ENCODE measurements at places on chromosomes 2 and 18.
A peak's percentile ranks its signal among the peaks of the same experiment; 100 is the strongest.

- no peak for DNase-seq
Measured at GRCh38 chr2:47232738-47233415, 77.8 kb upstream of the STPG4 start.

- DNase-seq: no peak
Measured at GRCh38 chr2:3662239-3662638, 4.2 kb downstream of the ALLC start.

GRCh38 chr2:43255296-43255910 is 29.0 kb upstream of the ZFP36L2 start:
- no peak for DNase-seq

DNA sequence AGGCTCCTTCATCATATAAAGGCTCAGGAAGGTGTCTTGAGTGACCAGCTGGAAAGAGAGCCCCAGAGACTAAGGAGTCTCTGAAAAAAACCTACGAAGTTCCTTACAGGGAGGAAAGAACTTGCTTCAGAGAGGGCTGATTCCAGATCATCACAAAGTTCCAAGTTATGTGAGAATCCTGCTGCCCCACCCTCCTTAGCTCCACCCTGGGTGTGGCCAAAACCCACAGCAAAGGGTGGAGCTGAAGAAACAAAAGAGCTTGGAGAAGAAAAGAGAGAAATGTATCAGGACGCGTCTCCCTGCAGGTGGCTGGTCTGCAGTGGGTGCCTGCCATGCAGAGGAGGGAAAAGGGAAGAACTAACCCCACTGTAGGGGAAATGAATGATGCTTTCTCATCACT is 32.8 kb upstream of the ZNF396 start:
- DNase-seq: no peak

GRCh38 chr18:37662546-37663339 is 97.1 kb upstream of the CELF4 start:
- no peak for DNase-seq

DNA sequence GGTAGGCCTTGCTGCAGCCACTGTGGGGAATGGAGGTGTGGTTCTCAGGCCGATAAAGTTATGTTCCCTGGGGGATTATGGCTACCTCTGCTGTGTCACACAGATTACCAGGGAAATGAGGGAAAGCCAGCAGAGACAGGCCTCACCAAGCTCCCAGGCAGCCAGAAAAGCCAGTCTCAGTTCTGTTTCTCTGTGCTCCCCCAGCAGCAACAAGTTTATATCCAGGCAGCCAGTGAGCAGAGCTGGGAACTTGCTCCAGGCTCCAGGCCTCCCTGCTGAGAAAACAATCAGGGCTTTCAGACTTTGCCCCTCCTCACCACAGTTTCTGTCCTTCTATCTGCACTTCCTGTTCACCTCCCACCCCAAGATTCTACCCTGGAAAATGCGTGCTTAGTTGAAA is 596.6 kb upstream of the GYPC start:
- no peak for DNase-seq

DNA sequence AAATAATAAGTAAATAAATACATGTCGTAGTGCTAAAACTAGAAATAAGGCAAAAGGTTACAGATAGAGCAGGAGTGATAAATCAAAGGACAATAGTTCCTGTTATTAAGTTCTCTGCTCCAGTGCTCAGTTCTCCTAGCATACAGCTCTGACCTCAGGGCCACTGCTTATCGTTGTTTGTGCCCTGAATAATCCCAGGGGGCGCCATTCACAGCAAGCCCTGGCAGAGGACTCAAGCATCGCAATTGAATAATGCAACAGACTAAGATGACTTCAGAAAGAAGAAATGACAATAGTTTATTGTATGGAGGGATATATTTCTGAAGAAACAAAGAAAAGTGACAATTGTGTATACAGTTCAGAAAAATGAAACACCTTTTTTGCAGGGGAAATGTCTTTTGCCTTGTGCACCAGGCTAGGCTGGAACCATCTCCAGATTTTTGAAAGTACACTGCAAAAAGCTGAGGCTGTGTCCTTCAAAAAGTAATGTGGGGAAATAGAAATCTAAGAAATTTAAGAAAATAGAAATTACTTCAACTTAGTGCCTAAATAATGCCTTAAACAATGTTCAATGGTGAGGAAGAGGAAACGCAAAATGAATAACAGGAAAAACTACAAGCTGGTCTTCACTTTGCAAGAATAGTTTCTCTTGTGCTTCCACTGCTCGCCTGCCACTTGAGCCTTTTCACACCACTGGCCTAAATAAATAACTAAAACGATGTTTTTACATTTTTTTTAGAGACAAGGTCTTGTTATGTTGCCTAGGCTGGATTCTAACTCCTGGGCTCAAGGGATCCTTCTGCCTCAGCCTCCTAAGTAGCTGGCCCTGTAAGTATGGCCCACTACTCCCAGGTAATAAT is 19.0 kb upstream of the CCNYL1 start:
- DNase-seq: peak; percentile 35

DNA sequence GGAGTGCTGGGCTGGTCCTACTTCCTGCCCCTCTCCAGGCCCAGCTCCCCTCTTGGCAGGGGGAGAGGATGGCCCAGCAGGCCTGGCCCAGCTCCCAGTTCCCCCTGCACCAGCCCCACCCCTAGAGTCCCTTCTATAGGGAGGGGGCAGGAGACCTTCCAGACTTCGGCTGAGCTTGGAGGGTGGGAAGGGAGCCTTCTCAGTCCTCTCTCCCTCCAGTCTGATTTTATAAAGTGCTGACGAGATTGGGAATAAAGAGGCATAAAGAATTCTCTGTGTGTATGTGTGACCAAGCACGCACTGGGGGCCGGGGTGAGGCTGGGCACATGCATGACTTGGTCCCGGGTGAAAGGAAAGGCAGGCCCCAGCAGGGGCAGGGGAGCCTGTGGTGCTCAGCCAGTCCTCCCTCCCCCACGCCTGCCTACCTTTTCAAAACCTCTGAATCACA is 5.1 kb downstream of the CHPF start:
- no peak for DNase-seq

DNA sequence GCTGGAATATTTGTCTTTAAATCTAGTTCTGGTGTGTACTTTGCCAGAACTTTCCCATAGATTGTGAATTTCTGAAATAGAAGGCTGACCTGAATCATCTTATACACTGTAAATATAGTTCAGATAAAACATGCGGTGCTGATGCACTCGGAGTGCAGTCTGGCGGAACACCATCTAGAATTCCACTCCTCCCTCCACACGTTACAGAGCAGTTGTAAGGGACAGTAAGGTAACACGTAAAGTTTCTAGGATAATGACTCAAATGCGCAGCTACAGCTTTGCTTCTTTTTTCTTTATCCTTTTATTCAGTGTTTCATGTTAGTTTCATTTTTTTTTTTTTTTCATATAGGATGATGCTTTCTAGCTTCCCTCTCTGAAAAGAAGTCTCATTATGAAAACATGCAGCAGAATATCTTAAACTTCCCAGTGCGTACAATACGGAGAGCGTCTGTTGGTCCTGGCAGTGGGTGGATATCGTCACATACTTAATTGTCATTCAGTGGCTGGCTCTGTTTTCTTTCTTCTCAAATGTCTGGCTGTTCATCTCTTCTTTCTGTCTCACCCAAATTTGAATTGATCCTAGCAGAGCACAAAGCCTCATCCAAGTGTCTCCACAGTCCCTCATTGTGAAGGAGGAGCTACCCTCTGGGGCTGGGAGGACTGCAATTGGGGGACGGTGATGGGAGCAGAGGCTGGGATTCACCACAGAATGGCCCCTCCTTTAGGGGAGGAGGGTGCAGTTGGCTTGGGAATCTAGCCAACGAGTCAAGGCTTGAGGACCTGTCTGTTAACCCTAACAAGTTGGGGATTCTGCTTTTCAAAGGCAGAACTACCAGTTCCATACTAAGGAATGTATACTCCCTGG is 138.8 kb downstream of the MYT1L start:
- DNase-seq: no peak

DNA sequence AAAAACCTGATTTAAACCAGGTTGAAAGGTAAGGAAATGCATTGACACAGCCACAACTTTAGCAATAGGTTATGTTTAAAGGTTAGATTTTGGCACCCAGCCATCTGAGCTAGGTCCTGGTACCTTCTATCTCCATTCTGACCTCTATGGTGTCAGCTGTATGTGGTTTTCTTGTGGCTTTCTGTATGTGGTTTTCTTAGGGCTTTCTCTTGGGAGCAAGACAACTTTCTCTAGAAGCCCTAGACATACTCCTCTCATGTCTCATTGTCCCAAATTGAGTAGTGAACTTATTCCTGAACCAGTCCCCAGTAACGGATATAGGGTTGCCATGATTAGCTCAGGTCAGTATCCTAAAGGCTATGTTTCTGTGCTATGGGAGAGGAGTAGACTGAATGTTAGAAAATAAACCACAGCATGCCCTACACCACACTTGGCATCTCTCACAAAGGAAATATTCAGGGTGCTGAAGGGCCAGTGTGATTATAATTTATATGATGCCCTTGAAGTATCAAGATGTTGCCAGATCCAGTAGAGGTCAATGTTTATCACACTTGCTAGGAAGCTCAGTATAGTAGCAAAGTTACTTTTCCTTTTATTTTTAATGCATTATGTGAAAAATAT is 176.1 kb downstream of the CAPN13 start:
- no peak for DNase-seq

GRCh38 chr2:168538534-168538933 is 82.5 kb downstream of the CERS6 start:
- DNase-seq: no peak

GRCh38 chr18:79760881-79761280 is 36.9 kb upstream of the KCNG2 start:
- DNase-seq: no peak

DNA sequence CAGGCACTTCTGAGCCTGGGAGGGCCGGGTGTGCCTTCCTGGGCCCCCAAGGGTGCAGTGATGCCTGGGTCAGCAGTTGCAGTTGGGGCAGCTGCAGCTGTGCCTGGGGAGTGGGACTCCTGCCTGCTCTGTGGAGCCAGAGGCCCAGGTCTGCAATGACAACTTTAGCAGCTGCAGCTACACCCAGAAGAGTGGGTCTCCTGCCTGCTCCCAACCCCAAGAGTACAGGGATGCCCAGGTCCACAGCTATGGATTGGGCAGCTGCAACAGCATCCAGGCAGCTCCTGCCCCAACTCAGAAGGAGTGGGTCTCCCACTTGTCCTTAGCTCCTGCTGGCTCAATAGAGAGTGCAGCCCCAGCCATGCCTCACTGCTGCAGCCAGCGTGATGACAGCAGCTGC is 73.0 kb upstream of the ST3GAL5 start:
- no peak for DNase-seq

DNA sequence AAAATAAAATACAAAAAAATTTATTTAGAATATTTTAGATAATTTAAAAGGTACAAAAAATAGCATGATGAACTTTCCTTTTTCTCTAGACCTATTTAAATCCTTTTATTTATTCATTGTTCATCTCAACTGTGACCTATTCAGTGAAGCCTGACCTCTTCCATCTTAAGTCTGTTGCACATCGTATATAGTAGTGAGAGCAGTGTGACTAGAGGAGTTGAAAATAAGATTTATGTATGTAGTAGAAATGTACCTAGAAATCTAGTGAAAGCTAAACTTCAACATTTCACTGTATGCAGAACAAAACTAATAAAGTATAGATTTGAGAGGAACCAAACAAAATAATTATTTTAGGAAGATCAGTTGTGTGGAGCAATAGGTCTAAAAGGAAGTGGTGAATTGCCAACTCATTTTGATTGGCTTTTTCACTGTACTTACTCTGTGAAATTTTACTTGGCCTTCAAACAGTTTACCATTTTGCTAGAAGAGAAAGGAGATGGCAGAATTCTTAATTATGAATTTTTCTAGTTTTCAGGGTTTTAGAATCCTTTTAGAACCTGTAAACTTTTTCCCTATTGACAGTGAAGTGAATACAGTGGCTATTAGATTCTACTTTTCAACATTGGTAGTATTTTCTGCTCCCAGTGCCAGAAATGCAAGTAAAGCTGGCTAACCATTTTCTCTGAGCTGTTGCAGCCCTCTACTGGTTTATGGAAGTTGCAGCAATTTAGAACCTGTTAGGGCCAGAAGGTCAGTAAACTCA is 11.0 kb downstream of the ANKRD12 start:
- DNase-seq: no peak

GRCh38 chr2:53859206-53860181 is at the start of gene GPR75:
Gene GPR75 (minus strand): TSS chr2:53859967. CDS start chr2:53854756, 5,211 bp downstream.
- DNase-seq: no peak

DNA sequence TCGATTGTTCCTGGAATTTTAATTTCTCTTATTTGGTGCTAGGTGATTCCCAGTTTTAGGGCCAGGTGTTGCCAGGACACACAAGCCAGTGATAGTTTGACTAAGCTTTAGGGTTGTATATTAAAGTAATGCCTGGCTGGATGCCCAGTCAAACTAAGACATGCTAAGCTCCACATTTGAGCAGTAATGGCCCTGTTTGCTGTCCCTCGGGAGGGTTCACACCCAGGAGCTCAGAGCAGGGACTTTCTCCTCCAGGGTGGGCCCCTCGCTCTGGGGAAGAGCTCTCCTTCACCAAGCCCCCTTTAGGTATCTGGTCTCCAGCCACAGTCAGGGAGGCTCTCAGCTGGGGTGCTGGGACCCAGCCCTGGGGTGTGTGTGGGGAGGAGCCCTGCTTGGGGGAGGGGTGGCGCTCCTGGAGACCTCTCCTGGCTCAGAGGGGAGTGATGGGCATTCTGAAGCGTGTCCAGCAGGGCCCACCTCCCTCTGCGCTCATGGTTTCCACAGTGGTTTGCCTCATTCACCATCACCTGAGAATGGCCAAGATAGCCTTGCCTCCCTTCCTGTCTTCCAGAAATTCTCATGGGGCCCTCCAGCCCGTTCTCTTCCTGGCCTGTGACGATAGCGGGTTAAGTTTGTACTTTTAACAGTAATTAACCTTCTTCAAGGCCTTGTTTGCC is 31.7 kb downstream of the INPP4A start:
- DNase-seq: no peak

DNA sequence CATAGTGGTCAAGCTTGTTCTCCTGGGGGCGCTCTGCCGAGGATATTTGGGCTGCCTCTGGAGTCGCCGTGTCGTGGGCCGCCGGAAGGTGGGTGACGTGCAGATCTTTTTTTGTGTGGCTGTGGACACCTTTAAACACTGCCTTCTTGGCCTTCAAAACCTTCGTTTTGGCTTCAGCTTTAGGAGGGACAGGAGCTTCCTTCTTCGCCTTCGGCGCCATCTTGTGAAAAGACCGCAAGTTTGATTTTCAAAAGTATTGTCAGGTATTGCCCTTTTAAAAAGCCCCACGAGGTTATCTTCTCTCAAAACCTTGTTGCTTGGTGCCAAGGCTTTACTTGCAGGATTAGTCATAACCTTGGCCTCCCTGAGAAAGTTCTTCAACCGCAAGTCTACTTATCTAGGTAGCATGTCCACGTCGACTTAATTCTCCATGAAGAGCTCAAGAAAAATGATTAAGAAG is 20.8 kb downstream of the LAMA3 start:
- DNase-seq: no peak

DNA sequence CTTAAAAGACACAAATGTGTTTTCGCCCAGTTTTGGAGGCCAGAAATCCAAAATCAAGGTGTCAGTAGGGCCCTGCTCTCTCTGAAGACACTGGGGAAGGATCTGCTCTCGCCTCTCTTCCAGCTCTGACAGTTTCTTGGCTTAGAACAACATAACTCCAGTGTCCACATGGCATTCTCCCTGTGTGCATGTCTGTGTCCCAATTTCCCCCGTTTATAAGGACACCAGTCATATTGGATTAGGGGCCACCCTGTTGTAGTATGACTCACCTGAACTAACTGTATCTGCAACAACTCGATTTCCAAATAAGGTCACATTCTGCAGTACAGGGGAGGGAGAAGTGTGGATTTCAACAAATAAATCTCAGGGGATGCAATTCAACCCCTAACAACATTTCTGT is 263.2 kb downstream of the SS18 start:
- no peak for DNase-seq
